Body of pancreas (tissue), 4 donors: ENCODE measurements at places on chromosomes 3 and 15.

DNA sequence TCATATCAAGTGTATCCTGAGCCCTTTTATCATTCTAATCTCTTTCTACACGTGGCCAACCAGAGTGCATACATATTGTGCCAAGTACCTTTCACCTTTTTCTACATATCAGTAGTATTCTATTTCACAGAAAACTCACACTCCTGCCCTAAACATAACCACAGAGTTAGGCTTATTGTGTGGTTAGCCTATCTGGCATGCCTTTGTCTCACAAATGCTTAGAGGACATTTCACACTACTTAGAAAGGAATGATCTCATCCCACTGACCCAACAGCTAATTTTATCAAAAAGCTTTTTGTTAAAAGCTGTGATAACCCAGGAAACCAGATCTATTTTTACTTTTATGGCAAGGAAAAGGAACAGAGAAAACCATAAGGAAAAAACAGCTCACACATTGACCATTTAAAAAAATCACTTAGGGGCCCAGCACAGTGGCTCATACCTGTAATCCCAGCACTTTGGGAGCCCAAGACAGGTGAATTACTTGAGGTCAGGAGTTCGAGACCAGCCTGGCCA is 17.8 kb upstream of the MAP4 start:
- DNase-seq = no peak

DNA sequence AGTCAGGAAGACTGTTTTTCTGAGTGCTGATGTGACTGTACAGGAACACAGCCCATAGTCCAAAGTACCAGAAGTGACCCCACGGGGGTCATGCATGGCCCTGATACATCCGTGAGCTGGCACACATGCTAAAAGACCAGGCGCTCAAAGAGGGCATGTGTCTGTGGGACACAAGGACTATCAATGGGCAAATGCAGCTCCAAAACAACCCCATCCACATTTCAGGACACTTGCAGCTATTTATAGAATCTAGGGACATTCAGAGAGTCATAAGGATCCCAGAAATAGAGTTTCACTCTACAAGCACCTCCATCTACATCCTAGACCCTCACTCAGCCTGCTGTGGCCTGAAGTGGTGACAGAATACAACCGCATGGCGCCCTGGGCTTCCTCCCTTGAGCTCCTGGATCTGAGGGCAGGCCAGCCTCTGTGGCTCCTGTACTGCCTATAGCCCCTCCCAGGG is 17.0 kb downstream of the SLC25A20 start:
- no peak for DNase-seq

DNA sequence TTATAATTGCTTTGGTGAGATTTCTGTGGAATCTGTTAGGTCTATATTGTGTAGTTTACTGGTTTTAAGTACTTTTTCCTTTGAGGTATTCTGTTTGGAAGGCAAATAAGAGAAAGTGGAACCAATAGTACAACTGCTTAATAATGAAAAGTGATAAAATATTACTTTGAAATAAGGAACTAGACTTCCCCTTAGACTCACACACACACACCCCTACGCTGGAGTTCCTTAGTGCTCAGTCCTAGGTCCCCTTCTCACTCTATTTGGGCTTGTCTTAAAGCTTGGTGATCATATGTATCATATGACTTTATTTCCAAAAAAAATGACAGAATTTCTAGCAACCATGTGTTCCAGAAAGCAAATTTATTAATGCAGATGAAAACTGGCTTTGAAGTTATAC is 494.0 kb upstream of the TGFBR2 start:
- DNase-seq = no peak

DNA sequence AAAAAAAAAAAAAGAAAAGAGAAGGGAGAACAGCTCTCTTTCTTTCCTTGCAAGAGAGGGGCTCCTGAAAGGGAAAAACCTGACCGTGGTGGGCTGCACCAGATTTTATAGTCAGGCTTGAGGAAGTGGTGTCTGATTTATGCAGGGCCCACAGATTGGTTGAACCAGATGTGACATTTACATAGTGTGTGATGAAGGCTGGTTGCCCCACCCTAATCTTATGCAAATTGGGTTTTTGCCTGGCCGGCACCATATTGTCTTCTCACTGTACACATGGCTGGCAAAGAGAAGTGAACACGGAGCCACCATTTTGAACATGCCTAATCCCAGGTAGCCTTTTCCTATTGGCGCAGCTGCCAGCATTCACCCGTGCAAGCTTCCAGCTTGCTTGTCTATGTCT is 154.4 kb downstream of the OXSM start:
- DNase-seq = no peak

DNA sequence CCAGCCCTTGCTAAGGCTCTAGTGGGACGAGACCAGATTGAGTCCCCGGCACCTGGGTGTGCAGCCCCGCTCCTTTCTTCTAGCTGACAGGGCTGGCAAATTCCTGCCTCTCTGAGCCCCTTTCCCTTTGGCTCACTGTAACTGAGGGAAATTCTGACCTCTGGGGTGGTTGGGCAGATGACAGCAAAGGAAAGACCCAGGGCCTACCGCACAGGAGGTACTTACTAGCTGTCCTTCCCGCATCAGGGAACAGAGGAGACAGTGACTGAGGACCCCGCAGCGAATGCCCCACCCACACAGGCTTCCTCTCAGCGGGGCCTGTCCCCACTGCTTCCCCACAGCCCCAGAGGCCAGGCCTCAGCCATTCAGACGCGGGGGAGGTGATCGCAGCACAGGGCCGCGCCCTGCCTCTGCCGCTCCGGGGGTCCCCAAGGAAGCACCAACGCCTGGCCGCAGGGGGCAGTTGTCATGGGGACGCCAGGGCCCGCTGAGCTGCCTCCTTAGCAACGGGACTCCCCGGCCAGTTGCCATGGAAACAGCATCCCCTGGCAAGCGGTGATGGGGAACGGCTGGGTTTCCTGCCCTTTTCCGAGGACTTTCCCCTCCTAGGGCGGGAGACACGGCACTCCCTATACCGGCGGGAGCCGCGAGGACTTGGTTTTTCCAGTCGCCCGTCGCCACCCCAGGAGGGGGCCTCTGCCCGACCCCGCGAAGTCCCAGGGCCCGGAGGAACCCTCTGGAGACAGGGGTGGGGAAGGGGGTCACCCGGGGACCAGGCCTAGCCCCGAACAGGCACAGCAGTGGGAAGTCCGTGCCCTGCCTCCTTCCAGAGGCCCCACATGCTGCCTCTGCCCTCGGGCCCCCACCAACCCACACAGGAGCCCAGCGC is 50.1 kb downstream of the HCN4 start:
- DNase-seq = peak; percentile 14
